Pulmonary artery endothelial cell (primary cell): ENCODE measurements at places on chromosomes 7 and 10. TPM values are rescaled to one million over a fixed set of nuclear protein-coding genes. Genes with fewer than 3 reads are reported as not detected.

GRCh38 chr7:28768577-28769147, 189.5 kb downstream of the TRIL start:
- no peak for DNase-seq

DNA sequence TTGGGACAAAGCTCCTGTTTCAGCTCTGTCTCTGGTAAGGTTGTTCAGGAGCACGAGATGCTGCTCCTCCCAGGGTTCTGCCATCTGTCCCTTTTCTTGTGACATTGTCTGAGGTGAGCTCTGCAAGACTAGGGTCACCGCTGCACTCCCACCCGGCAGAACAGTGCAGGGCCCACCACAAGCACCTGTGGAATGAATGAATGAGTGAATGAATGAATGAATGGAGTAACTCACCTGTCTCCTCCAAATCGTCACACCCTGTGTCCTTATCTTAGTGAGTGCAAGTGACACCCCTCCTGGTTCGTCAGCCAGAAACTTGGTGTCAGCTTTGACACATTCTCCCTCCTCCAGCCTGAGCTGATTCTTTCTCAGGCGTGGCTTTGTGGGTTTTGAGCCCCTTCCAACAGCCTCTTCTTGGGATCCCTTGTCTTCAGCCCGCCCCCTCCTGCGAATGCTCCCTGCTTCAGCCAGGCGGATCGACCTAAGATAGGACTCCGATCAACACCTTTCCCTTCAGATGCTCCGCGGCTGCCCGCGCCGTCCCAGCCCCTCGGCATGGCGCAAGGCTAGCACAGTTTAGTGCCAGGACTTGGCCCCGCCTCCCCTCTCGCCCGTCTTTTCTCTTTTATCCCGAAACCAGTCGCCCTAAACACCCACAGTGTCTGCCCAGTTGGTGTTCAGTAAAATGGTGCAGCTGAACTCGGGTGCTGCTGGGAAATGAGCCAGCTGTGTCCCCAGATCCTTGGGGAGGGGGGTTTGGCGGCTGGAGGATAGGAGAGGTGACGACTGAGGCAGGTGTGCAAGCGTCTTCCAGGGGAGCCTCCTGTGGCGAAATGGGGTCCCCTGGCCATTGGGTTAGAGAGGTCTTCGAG, 89.3 kb downstream of the BEND7 start:
- DNase-seq: no peak

GRCh38 chr7:135834266-135834665, 85.7 kb upstream of the FAM180A start:
- DNase-seq: no peak

LHPP gene
- 2.4 and 3.4 TPM in 2 replicates for total RNA-seq

GRCh38 chr7:50613473-50613872, 48.3 kb upstream of the DDC start:
- DNase-seq: no peak

- DNase-seq: no peak
Measured at GRCh38 chr7:31456646-31457368, 57.1 kb upstream of the ITPRID1 start.

PSD gene
- total RNA-seq: 0.07 and 0.14 TPM in 2 replicates

C10orf62 gene
- not detected in 2 replicates for total RNA-seq

SEMA3C gene
- total RNA-seq: 5.5 and 14.9 TPM in 2 replicates

DNA sequence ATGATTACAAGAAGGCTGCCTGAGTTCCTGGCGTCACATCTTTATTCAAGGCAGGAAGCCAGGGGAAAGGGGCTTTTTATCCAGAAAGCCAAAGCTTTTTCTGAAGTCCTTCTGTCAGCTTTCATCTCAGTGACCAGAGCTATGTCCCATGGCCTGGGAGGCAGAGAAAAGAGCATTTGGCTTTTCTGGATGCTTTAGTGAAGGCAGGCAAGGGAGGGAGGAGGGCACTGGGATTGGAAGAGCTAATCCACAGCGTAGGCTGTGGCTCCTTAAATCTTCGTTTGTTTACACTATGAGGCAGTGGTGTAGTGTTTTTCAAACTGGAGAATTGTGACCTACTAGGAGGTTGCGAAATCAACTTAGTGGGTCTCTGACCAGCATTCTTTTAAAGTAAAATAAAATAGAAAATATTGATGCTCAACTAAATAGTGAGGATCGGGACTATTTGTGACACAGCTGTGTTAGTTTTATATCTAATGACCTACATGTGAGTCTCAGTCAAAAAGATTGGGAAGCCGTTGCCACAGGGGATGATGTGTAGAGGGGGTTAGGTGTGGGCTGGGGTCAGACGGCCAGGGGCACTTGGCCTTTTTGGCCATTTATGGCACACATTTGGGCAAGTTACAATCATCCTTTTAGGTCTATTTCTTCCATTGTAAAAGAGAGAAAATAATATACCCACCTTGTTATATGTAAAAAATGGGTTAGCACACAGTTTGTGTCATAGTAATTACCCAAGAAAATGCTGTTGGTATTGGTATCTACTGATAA, 14.1 kb downstream of the CRYGN start:
- no peak for DNase-seq
